Stimulated activated CD4-positive, alpha-beta T cell treated with anti-CD3 and anti-CD28 coated beads, Interleukin-15, amount 100 ng/mL, for 48 hours (primary cell): ENCODE measurements at places on chromosomes 11 and 22.

DNA sequence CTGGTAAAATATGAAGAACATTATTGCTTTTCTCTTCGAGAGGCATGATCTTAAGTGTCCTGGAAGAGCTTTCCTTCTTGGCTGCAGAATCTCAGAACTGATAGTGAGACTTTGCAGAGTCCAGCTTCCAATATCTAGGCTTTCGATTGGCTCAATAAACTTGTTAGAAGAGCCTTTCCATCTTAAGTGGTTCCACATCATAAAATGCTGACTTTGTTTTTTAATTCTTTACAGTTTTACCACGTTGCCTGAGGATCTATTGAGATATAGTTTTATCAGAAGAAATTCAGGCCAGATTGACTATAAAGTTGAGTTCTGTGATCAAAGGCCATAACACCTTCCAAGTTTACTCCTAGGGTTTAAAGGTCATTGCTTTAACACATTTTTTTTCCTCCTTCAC, 15.6 kb upstream of the DNAJB7 start:
- DNase-seq: no peak

DNA sequence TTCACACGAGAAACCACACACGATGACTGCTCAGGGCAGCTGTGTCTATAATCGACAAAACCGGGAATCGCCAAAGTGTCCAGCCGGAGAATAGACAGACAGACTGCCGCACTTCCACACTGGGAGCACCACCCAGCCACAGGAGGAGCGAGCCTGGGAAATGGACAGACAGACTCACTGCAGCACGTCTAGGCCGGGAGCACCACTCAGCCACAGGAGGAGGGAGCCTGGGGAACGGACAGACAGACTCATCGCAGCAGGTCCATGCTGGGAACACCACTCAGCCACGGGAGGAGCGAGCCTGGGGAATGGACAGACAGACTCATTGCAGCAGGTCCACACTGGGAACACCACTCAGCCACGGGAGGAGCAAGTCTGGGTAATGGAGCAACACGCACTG, 137.2 kb downstream of the BRD1 start:
- DNase-seq: no peak

- no peak for DNase-seq
Observed at GRCh38 chr22:19115628-19116027, 6.6 kb downstream of the DGCR2 start.

- DNase-seq: peak; percentile 40
Observed at GRCh38 chr11:66417000-66417399, 3.8 kb upstream of the NPAS4 start.

- no peak for DNase-seq
Observed at GRCh38 chr11:32068134-32068870, 22.6 kb upstream of the RCN1 start.

DNA sequence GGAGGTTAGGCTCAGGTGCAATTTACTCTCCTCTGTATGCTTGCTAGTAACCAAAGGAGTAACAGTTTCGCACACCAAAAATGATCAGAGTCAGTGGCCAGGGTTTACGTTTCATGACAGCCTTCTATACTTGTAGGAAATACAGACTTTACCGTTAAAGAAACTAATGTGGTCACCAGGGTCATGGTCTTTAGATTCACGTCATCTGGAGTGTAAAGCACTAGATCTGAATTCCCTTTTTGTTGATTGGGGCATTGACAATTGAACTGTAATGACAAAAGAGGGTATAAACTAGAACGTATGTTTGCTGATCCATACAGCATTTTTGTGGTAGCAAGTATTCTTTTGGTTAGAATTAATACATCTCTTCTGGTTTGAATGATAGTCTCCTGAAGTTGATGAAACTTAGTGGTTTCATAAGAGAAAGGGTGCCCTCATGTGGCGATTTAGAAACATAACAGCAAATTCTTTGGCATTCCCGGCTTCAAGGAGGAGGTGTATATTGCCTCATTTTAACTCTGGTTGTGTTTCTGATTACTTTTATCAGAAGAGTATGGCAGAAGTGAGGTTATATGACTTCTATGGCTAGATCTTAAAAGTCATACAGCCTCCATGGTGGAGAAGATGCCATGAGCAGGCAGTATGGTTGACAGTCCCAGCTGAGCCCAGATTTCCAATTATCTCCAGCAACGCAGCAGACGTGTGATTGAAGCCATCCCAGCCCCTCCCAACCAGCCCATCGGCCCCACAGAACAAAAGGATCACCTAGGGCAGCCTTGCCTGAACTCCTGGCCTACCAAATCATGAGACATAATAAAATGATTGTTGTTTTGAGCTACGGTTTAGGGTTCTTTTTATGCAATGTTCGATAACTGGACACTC, 35.1 kb downstream of the MMP7 start:
- DNase-seq: peak; percentile 26

DNA sequence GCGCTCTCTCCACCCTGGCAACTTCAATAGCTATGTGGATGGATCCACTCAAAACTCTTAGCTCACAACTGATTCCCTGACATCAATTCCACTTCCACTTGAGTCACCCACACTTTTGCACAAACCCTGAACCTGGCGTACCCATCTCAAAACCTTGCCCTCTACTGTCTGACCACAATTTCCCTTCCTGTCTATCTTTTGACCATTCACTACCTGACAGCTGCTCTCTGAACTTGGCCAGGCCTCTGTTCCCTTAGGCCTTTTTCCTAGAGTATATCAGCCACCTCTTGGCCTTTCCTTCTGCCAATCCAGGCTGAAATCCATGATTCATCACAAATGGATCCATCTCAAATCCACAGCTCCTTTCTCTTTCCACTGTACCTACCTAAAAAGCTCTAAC, 106.0 kb downstream of the RPL27A start:
- DNase-seq: no peak

- no peak for DNase-seq
Observed at GRCh38 chr22:26235792-26236487, 66.7 kb downstream of the SEZ6L start.

DNA sequence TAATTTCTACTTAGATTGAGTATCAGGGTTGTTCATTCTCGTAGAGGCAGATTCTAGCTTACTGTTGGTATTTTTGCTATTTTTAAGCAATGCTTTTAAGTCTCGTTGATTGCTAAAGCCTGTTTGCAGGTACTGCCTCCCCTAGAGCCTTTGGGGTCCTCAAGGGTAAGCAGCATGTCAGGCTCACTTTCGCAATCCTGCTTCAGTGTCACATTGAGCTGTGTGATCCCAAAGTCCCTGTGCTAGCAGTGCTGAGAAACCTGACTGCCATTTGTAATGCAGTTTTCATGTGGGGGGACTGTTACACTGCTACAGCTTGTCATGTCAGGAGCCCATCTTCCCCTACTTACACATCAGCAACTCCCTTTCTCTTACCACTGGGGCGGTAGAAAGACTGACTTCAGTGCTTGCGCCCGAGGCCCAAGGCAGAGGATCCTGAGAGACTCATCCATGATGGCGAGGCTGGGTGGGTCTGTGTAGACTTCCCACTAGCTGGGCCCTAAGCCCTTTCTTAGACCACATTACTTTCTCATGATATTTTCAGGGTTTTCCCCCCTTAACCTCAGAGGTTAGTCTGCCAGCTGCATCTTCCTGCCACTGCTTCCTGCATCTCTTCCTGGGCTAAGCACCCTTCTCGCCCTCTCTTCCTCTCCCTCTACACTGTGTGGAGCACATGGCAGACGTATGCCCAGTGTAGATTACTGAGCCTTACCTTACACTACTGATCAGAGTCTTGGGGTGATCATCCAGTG, 40.8 kb upstream of the ST14 start:
- no peak for DNase-seq

GRCh38 chr11:64251016-64251752, at the start of gene PLCB3:
TSS of gene PLCB3 (plus strand) at chr11:64251530. CDS start at chr11:64251650, 120 bp downstream.
- no peak for DNase-seq

DNA sequence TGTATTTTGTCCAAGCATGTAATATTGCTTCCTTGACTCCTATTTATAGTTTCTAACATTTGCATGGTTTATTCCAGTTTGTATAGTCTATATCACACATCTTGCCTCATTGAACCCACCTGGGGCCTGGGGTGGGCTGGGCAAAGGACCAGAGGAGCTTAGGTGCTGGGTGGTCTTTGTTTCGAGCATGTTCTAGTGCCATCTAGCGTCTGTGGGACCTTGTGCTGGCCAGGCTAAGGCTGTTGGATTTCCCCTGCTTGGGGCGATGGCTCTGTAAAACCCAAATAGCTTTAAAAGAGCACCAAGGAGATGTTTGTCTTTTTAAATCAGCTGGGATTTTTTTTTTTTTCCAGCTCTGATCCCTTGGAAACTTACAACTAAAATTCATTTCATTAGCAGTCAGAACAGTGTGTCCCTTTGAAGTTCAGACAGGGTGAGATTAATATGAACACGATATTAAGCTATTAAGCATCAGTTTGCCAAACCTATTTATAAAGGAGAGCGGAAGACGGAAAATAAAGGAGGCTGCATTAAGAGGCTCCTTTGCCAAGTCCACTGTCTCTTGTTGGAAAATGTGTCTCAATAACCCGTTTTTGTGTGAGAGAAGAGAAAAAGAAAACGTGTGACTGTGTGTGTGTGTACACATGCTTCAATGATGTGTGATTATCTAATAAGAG, 157.4 kb downstream of the COMMD9 start:
- no peak for DNase-seq

GRCh38 chr11:95135155-95135554, 45.5 kb downstream of the ENDOD1 start:
- no peak for DNase-seq

DNA sequence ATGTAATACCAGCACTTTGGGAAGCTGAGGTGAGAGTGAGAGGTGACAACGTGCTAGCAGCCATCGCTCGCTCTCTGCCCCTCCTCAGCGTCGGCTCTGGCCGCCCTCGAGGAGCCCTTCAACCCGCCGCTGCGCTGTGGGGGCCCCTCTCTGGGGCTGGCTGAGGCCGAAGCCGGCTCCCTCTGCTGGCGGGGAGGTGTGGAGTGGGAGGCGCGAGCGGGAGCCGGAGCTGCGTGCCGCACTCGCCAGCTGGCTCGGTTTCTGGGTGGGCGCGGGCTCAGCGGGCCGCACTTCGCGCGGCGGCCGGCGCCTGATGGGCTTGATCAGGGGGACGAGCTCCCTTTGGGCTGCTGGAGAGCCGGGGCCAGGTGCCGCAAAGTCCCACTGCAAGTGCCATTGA, 98.9 kb upstream of the UBASH3B start:
- DNase-seq: no peak

GRCh38 chr22:36131907-36132306, 28.6 kb downstream of the APOL3 start:
- no peak for DNase-seq

DNA sequence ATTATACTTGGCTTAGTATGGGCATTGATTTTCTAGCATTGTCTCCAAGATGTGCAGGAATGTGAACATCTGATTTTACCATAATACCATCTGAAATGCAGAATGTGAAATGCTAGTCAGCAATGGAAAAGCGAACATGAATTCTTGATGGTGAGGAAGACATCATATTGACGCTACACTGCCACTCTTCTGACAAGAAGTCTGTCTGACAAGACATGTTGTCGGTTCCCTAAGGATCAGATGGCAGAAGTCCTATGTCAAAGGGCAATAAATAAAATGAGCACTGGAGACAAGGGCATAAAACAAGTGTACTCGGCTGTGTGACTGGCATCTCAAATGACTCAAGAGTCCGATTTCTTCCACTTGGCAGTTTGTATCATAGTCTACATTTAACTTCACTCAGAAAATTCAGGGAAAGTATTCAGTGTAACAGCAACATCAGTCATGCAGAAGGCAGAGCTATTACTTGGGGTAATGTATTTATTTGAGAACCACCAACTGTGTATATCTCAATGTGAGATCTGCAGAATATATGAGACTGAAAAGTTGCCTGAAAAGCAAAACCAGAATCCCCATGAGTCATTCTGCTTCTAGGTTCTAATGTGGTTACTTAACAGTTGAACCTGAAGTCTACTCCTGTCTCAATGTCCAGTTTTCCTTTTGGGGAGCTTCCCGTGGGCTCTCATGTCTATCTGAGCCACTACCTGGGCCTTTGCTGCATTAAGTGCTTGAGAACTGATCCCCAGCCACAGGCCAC, 51.5 kb downstream of the SLC17A6 start:
- no peak for DNase-seq

DNA sequence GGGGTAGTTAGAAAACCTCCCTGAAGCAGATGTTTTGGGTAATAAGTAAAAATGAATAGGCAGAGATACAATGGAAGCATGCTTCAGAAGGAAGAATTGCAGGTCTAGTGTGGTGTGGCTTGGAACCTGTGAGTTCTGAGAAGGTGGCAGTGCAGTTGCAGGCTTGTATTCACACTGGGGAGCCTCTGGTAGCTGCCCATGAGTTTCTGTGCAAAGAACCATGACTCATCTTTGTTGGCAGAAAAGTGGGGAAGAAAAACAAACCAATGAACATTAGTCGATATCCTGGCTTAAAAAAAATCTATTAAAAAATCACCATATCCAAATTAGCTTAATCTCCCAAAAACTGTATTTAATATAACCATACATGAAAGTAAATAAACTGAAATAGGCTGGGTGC, 232.6 kb downstream of the FAT3 start:
- no peak for DNase-seq

DNA sequence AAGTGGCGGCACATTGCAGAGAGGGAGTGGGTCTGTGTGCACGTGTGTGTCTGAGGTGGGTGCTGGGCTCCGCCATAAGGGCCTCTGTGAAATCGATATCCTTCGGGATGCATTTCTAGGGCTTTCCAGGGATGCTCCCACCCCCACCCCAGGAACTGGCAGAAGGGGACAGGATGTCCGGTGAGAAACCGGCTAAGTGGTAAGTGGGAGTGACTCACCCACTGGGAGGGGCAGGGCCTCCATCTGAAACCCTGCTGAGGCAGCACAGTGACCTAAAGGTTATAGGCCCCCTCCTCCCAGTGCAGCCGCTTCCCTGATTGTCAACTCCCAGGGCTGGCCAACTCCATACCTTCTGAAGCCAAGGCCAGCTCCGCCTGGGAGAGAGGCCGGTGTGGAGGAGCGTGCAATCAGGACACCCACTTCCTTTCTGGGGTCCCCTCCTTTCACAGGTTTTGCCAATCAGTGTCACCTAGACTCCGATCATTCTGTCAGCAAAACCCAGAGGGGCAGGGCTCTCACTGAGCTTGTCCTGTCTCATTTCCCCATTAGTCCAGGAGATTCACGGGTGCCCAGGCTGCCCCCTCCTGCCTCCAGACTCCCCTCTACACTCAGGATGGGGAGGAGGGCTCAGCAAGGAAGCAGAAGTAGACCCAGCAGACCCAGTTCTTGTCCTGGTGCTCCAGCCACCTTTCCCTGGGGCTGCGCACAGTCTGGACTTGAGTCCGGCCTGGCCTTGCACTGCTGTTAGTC, 44.5 kb downstream of the NECTIN1 start:
- no peak for DNase-seq

- DNase-seq: no peak
Observed at GRCh38 chr11:794766-795633, 3.1 kb downstream of the SLC25A22 start.

DNA sequence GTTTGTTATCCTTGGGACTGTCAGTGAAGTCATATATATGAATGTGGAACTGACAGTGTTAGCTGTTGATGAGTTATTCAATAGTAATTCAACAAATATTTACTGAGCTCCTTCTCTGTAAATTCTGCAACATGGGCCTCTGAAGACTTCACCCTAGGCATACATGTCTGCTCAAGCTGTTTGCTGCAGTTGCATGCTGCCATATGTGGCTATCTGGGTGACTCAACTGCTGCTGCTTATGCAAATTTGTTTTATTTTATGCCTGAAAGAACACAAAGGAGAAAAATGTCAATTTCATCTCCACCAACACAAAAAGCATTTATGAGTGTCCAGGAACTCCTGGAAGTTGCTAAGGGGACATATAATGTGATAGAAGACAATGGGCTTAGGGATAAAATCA, 417.6 kb downstream of the AASDHPPT start:
- no peak for DNase-seq
